Activated naive CD4-positive, alpha-beta T cell (primary cell): ENCODE measurements at places on chromosomes 3 and 15.

DNA sequence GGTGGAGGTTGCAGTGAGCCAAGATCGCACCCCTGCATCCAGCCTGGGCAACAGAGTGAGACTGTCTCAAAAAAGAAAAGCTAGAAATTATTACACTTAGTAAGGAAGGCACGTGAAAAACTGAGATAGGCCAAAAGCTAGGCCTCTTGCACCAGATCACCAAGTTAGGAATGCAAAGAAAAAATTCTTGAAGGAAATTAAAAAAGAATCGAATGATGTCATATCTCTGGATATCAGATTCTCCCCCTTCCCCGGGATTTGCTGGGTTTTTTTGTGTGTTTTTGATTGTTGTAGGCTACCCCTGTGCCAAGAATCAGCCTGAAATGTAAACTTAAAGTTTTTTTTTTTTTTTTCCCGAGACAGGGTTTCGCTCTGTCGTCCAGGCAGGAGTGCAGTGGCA lies 17.4 kb downstream of the PTPN23 start:
- DNase-seq = no peak

GRCh38 chr3:152589644-152590043 lies 245.3 kb upstream of the P2RY1 start:
- DNase-seq = no peak

DNA sequence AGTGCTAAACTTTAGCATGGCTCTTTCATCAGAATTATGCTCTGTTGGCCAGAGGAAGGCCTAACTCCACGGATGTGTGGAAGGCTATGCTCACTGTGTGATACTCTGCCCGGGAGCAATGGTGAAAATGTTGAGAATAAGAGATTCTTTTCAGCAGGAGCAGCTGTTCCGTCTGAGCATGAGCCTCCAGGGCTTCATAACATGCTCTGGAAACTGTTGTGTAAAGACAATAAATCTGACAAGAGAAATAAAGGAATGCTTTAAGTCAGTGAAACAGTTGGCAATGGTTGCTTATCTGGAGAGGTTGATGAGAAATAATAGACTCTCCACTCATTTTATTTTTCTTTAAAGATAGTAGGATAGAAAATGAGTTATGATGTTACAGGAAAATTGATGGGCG lies 269.8 kb downstream of the DIPK2A start:
- no peak for DNase-seq

DNA sequence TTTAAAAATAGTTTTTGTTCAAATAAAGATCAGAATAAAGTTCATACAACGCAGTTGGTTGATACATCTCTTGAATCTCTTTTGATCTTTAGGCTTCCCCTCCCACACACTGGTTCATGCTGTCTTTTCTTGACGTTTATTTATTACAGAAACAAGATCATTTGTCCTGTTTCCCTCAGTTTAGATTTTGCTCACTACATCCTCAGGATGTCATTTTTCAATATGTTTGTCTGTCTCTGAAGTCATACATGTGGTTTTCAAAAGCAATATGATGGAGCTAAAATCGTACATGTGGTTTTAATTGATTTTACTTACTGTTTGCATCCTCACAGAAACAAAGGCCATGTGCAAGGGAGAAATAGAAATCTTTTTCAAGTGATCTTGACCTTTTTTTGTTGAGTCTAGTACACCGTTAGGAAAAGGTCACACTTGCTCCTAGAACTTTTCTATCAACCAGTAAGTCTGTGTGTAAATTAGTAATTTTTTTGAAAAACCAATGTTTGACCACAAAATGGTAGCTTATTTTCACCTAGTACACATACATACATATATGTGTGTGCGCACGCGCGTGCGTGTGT lies 63.7 kb upstream of the SENP5 start:
- no peak for DNase-seq

DNA sequence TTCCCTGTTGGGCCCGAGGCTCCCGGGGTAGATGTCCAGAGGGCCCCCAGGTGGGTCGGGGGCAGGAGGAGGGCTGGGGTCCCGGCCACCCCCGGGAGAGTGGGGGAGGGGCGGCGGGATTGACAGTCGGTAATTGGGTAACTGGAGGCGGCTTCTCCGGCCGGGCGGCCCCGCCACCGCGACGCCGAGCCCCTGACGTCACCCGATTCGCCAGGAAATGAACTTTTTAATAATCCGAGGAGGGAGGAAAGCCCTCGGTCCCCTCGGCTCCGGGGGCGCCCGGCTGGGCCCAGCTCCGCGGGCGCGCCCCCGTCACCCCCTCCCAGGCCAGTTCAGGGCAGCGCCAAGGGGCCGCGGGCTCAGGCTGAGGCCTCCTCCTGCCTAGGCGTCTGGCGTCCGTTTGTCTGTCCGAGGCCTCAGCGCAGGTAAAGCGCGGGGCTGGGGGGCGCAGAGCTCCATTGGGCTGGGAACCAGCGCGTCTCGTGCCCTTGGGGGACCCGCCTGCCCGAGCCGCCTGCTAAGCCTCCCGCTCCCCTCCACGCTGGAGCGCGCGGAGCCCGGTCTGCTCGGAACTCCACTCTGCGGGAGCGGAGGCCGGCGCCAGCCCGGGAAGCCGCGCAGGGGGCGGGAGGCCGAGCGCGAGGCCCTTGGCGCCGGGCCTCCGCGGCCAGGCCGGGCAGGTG lies 3.9 kb downstream of the GATA2 start:
- no peak for DNase-seq

- DNase-seq = no peak
Observed at GRCh38 chr3:30437171-30437601, 169.2 kb upstream of the TGFBR2 start.

DNA sequence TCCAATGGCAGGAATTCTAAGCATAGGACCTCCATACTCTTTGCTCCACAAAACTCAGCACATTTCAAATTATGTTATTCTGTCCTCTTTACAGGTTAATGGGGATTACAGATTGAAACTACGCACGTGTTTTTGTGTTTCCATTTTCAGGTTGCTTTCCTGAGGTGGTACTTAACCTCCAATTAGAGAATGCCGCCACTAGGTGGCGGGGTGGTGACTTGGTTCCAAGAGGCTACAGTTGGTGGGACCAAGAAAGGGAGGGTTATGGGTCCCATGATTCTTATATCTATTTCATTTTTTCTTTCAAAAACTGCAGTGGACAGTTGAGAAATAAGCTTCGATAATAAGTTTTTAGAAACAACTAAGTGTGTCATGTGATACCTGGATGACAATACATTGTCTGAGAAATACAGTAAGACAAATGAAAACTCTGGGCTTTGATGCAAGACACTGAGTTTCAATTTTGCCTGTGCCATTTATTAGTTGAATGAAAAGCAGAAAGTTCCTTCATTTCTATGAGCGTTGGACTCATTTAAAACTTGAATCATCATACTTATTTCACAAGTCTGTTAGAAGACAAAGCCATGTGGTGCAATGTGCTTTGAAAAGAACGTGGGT lies 539.0 kb downstream of the FGF12 start:
- no peak for DNase-seq

GRCh38 chr3:57066471-57066870 lies 6.0 kb downstream of the SPATA12 start:
- DNase-seq = no peak

DNA sequence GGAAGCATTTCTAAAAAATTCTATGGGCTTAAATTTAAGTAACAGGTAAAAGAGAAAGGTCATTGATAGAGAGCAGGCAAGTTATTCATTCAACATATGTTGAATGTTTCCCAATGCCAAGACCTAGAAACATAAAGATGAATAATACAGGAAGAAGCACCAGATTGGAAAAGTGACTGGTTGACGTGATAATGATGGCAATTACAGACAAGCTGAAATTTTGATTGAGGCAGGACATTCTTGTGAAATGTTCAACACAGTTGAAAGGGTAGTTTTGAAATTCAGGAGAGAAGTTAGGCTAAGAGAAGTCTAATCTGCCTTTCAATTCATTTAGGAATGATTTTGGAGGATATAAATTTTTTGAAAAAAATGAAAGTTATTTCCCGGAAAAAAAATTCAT lies 536.3 kb upstream of the NAALADL2 start:
- no peak for DNase-seq

GRCh38 chr3:115627180-115628074 lies 4.1 kb downstream of the GAP43 start:
- no peak for DNase-seq

DNA sequence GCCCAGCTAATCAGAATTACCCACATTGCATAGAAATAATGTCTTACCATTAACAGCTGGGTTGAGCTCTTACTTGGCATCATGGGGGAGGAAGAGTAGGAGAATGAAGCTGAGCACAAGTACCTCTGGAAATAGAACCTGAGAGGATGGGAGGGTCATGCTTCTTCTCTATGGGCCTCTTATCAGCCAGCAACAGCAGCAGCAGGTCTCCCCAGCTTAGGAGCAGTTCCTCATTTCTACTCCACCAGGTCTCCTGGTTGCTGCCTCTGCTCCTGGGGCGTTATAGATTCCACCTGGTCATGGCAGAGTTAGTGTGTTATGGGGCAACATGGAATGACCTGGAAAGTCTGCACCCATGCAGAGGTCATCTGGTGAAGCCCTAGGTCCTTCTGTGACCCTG lies 3.4 kb downstream of the FSD2 start:
- no peak for DNase-seq

GRCh38 chr15:73939138-73939537 lies 12.9 kb downstream of the LOXL1 start:
- no peak for DNase-seq

- no peak for DNase-seq
Observed at GRCh38 chr3:53938645-53939044, 47.0 kb upstream of the SELENOK start.

DNA sequence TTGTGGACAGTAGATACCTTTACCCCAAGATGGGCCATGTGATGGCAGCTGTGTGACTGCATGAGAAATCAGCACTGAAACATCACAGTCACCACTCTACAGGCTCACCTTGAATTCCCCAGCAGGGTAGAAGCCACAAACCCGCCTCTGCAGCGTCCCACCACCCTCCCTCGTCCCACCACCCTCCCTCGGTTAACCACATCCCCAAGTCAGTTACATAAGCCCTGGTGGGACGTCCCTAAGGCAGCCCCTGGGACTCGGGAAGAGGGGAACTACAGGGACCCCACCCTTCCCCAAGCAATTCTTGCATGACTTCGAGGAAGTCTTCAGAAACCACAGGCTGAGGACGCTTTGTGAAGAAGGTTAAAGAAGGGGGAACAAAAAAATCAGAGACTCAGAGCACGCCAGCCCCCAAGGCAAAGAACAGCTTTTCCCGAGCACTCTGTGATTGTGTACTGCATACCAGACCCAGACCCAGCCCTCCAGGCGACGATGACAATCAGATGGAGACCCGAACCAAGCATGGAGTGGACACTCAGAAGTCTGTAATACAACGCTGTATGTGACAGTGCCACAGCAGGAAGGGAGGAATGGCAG lies 60.5 kb downstream of the SH3BP5 start:
- DNase-seq = peak; percentile 42

DNA sequence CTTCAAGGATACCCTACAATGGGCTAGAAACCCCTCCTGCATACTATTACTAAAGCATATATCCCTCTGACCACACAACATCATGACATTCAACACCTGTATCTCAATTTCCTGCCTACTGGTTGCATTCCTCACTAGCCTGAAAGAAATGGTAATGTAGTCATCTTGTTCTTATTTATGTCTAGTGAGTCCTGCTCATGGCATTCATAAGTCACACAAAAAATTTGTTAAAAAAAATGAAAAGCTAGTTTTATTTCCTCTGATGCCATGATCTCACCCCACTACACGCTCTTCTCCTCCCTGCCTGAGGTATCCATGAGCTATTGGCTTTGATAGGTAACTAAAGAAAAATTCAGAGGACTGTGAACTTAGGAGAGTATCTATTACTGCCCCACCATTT lies 284.5 kb downstream of the ZNF385D start:
- DNase-seq = no peak

DNA sequence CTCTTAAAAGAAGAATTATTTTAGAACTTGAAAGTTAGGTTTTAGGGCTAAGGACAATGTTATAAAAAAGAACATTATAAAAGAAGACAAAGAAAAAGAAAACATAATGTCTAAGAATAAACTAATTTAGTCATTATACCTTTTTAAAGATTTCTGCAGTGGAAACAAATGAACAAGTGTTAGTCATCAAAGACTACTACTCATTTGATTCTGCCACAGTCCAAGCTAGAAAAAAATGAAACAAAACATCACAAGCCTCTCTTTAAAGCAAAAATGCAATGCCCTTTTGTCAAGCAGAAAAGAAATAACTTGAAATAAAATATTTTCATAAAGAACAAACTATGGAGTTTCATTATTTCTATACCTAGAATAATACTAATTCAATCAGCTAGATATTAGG lies 102.0 kb downstream of the TBC1D5 start:
- DNase-seq = no peak

DNA sequence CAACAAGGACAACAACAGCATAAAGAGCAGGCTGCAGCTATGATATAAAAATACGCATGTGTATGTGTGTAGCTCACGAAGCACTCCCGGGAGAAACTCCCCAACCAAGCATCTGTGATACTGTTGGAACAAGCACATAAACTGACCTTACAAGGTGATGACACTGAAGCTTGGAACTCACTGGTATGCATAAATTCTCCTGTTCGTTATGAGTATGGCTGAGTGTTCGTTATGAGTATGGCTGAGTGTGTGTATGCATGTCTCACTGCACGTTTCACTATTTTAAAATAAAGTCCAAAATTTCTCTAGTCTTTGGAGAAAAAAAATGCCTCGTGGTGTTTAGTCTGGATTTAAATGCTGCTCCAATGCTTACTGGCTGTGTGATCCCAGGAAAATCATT lies 256.8 kb downstream of the RORA start:
- DNase-seq = no peak

- no peak for DNase-seq
Observed at GRCh38 chr3:64039332-64039731, 16.0 kb upstream of the PSMD6 start.

GRCh38 chr3:31876331-31876730 lies 104.7 kb downstream of the OSBPL10 start:
- no peak for DNase-seq

GRCh38 chr15:76338486-76339304 lies 2.1 kb downstream of the ISL2 start:
- DNase-seq = no peak

DNA sequence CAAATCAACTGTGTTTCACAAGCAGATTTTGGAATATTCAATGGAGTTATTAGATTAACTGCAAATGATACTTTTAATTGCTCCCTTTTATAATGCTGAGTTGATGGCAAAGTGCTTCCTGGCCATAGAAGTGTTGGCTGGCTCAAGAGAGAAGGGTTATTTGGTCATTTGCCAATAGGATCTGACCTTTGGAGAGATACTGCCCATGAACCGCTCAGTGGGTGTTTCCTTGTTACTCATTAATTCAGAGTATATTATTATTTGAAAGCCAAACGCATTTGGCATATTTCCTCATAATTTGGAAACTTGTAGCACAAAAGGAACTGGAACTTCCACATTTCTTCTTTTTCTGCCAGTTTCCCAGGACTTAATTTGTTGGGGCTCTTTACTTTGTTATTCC lies 234.7 kb downstream of the CDIN1 start:
- no peak for DNase-seq
